ENCODE measurements at places on chromosomes 5 and 9.

DNA sequence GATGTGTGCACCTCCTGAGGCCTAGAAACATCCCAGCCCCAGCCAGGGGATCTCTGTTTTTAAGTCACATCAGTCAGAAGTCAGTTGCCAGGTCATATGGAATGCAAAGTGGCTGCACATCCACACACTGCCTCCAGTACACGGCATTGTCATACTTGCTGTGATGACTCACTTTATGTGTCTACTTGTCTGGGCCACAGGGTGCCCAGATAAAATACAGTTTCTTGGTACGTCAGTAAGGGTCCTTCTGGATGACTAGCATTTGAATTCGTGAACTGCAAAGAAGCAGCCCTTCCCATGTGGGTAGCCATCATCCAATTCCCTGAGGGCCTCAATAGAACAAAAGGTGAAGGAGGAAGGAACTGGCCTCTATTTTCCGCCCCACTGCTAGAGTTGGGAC, 27.7 kb downstream of the AUH start:
- no peak for DNase-seq

- DNase-seq = no peak
Observed at GRCh38 chr5:106691701-106692100, 979.0 kb downstream of the EFNA5 start.

DNA sequence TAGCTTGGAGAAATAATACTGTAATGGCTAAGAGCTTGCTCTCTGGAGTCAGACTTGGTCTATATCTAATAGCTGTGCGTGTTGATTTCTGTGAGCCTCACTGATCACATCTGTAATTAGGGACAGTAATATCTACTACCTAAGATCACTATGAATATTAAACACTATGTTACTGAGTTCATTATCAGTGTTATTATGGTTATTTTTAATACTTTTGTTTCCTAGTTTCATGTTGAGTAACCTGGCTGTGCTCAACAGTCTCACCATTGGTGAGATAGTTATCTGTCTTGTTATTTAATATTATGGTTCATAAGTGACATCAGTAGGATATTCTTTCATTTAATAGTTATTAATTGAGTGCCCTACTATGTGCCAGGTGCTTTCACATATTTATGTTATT, 22.4 kb upstream of the CAVIN4 start:
- no peak for DNase-seq

DNA sequence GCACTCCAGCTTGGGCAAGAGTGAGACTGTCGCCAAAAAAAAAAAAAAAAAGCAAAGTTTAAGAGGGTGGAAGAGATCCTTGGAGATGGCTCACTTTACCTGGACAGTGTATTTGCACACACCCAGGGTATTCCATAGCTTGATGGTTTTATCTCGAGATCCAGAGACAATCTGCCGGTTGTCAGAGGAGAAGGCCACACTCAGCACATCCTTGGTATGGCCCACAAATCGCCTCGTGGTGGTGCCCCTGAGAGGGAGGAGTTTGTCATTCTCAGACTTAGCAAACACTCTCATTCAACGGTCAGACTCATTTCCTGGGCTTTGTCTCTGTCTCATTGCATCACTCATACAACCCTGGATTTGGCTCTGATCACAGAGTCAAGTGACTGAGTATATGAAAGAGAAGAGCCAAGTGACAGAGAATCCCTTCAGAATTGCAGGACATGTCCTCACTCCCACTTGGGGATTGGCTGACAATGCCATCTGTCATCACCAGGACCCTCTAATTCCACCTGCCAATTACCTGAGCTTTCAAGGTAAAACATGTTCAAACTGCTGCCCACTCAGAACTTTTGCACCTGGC, 2.2 kb downstream of the RACK1 start:
- no peak for DNase-seq

GRCh38 chr5:148791334-148791667, 35.1 kb upstream of the ADRB2 start:
- no peak for DNase-seq

DNA sequence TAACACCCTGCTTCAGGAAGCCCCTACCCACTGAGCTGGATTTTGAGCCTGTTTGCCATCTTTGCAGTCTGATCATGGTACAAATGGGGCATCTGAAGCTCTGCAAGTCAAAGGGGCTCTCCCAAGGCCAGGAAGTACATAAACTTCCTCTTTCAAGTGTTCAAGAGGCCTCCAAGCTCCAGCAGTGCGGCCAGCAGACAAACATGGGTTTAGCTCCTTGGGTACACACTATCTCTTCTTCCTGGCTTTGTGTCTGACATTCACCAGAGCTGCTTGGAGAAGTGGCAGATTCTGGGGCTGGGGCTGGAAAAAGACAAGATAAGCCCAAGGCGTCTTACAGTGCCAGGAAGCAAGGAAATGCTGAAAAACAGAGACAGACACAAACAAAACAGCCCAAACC, 34.1 kb downstream of the LAMC3 start:
- DNase-seq = no peak

- no peak for DNase-seq
Observed at GRCh38 chr5:135662061-135662481, 83.3 kb upstream of the CXCL14 start.

DNA sequence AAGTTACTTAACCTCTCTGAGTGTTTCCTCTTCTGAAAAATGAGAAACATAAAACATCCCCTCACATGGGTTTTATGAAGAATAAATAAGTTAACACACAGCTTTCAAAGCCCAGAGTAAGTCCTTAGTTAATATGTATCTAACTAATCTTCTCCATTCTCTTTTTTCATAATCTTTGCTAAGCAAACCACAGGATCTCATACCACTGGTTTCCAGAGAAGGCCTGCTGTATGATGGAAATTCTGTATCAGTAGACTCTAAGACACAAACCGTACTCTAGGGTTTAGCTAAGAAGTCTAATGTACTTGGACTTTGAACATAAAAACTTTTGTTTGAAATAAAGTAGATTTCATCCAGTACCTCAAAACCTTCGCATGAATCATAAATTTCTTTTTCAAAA, 307.9 kb downstream of the SPOCK1 start:
- DNase-seq = no peak

DNA sequence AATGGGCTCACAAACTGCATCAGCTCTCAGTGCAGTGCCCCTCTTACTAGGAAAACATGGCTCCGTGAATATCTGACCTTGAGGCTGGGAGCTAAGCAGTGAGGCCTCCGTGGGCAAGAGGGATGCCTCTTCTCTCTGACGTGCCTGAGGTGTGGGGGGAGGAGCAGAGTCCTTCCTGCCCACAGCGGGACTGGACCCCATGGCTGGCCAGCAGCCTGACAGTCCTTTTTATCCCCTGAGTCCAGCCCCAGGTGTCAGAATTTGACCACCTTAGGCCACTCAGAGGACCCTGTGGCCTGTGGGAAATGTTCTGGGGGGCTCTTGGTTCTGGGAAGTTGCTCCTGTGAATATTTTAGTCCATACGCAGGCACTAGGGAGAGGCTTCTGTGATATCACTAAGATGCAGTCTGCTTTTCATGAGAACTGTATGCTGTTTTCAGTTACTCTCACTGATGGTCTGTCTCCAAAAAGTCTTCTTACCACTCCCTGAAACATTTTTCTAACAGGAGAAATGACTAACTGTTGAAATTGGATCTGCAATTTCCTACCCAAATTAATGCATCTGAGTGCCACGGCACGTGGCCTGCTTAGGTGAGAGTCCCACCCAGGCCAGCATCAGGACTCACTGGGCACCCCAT, 23.4 kb downstream of the ANGPTL2 start:
- DNase-seq = no peak

DNA sequence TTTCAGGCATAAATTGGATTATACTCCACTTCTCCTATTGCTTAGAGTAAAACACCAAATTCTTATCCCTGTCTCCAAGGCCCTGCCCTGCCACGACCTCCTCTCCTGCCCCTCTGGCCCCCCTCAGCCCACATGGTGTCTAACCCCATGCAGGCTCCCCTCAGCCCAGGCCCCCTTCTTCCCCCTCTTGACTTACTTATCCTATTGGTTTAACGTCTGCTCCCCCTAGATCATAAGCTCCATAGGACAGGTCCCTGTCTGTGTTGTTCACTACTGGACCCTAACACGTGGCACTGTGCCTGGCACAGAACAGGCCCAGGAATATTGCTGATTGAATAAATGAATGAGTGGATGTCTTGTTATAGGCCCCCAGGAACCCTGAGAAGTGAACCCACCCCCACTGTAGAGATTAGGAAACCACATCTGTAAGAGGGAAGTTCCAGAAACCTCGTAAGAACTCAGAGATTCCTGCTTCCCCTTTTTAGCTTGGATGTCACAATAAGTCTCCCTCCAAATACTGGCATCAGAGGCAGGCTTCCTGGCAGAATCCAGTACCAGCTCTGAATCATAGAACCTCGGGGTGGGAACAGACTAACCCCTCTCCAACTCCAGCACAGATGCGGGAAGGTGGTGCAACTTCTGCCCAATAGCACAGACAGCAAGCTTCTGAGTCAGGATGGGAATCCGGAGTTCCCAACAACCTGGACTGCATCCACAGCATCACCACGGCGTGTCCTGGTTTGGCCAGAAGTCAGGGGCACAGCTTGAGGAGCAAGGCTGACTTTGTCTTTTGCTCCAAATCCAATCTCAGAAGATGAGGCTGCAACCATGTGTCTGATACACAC, 31.5 kb downstream of the HRH2 start:
- no peak for DNase-seq

GRCh38 chr9:17936365-17936764, 357.5 kb downstream of the SH3GL2 start:
- DNase-seq = no peak

- no peak for DNase-seq
Observed at GRCh38 chr9:74940600-74940999, 12.1 kb downstream of the C9orf40 start.

DNA sequence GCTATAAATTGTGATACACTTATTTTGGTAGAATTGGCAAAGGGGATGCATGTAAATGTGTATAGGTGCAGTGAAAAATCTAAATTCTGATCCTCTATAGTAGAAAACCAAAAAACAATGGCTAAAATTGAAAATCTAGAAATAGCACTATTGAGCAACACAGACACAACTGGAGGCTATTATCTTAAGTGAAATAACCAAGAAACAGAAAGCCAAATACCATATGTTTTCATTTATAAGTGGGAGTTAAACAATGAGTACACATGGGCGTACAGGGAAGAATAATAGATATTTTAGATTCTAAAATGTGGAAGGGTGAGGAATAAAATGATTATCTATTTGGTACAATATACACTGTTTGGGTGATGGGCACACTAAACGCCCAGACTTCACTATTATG, 183.2 kb upstream of the TUSC1 start:
- DNase-seq = no peak

DNA sequence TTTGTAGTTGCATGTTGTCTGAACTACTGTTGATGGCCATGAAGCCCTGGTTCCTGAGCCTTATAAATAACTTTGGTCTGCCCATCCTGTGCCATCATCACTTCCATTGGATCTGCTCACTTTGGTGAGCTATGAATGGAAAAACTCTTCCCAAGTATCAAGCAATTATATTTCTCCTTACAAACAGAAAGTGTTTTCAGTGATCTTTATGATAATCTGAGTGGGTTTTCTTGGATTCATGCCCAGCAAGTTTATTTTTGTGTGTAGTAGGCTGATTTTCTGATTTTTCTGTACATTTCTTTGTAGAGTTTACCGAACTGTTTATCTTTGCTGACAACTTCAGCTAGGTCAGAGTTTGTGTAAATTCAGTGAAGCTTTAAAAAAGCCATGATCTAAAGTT, 31.0 kb downstream of the CAMK4 start:
- DNase-seq = no peak

DNA sequence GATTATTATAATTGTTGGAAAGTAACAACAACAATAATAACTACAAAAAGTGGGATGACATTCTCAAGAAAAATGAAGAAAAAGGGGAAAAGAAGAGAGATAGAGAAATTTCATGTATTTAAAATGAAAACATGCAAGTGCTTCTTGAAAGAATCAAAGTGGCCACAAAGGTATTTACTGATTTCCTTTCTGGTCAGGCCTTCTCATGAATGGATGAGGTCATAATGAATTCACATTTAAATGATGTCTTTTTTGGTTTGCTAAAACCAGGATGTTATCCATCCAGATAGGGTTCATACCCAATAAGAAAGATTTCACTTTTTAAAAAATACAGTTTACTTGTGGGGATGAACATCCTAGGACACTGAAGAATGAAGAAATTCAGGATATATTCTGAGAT, 446.4 kb upstream of the PTGER4 start:
- no peak for DNase-seq

All from HS-27A (cell line).